ENCODE measurements at places on chromosomes 7 and 10. TPM values are rescaled to one million over a fixed set of nuclear protein-coding genes. Genes with fewer than 3 reads are reported as not detected.

GRCh38 chr7:43758822-43759683 is 573 bp downstream of the BLVRA start:
- no peak for DNase-seq
- H3K27ac ChIP-seq = no peak overlapping the region
- H3K4me3 ChIP-seq = peak overlapping the region; percentile 92
- no peaks in the 10 kb centered on the region for H3K36me3 ChIP-seq

DNA sequence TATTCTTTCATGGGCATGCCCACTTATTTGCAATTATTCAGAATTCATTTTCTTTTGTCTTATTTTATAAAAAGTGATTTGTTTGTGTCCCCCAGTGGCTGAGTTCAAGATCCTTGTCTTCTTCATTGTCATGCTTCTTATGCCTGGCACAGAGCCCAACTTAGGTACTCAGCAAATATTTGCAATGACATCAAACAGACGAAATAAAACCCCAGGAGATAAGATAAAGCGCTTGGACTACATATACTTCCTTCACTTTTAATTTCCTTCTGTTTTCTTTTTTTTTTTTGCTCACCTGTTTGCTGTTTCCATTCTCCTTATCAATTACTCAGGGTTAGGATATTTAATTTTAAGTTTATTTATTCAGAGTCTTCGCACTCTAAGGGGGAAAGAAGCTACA is 225.0 kb downstream of the SDHAF3 start:
- H3K4me3 ChIP-seq = no peak overlapping the region
- H3K27ac ChIP-seq = no peak overlapping the region
- no peaks in the 10 kb centered on the region for H3K36me3 ChIP-seq
- H3K4me1 ChIP-seq = no peaks in the 10 kb centered on the region
- no peaks in the 10 kb centered on the region for H3K27me3 ChIP-seq

Gene CPEB3
- 1.9 TPM for total RNA-seq

Gene SPAM1
- not detected for total RNA-seq

DNA sequence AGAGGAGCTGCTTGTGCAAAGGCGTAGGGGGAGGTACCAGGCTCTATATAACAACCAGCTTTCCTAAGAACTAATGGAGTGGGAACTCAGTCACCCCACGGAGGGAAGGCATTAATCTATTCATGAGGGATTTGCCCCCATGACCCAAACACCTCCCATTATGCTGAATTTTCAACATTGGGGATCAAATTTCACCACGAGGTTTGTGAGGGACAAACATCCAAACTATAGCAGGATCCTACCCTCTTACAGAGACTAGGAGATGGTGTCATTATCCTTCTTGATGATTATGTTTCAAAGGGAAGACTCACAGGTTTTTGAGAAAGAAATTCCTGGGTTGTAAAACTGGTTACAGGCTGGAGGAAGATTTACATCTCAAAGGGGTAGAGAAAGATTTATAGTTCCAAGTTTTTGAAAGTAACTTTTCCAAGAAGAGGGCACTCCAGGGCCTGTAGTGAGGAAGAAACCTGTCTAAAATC is 295.0 kb upstream of the DKK1 start:
- DNase-seq = no peak
- H3K27me3 ChIP-seq = no peaks in the 10 kb centered on the region
- H3K27ac ChIP-seq = no peak overlapping the region
- H3K4me1 ChIP-seq = peaks cover 2% of the 10 kb centered on the region
- H3K4me3 ChIP-seq = no peak overlapping the region

- H3K36me3 ChIP-seq = no peaks in the 10 kb centered on the region
- DNase-seq = no peak
- no peak overlapping the region for H3K4me3 ChIP-seq
- no peak overlapping the region for H3K27ac ChIP-seq
- no peaks in the 10 kb centered on the region for H3K4me1 ChIP-seq
These were observed 75.9 kb upstream of the SCIN start for GRCh38 chr7:12494687-12495024.

Gene ELAPOR2
- total RNA-seq = 32.9 TPM

Gene TLX1
- not detected for total RNA-seq

GRCh38 chr10:422675-423074 is 266.8 kb downstream of the DIP2C start:
- no peak overlapping the region for H3K4me3 ChIP-seq
- no peak for DNase-seq
- no peaks in the 10 kb centered on the region for H3K4me1 ChIP-seq
- no peak overlapping the region for H3K27ac ChIP-seq
- H3K36me3 ChIP-seq = no peaks in the 10 kb centered on the region
- no peaks in the 10 kb centered on the region for H3K27me3 ChIP-seq

DNA sequence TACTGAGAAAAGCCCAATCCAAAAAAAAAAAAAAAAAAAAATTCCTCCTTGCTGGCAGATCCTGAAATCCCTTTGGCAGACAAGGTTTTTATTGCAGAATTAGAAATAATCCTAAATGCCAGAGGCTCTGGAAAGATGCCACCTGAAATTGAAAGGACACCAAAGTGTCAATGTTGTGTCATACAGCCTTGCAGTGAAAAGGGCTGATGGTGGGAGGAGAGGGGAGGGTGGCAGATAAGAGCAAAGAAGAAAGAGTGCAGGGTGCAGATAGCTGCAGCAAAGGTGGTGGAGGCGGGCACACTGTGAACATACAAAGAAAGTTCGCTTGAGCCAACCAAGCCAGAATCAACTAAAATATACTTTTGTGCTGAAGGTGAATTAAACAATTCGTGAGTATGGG is 8.2 kb upstream of the OPTN start:
- no peak overlapping the region for H3K4me3 ChIP-seq
- H3K36me3 ChIP-seq = no peaks in the 10 kb centered on the region
- no peak overlapping the region for H3K27ac ChIP-seq

DNA sequence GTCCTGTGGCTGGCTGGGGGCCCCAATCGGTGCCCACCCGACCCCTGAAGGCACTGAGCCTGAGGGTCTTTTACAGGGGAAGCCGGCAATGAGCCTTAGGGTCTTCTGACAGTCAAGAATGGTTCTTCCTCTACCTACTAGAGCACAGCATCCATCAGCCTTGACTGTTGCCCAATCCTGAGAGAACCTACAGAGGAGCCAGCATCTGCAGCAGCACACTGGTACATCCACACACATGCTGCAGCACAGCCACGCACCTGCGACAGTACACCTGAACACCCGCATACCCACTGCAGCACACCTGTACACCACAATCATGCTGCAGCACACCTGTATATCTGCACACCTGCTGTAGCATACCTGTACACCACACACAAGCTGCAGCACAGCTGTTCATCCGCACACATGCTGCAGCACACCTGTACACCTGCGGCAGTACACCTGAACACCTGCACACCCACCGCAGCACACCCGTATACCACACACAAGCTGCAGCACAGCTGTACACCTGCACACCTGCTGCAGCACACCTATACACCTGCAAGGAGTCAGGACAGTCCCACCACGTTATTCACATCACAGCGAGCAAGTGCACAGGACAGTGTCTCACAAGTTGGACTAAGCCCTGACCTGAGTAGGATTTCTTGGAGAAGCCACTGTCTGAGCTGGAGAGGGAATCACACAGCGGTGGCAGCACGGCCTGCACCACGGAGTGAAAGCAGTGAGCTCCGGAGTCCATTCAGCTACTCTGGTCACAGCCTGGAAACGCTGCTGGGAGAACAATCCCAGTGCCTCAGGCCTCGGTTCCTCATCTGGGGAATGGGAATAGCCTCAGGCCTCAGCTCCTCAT is 56.4 kb downstream of the VIPR2 start:
- no peak overlapping the region for H3K27ac ChIP-seq
- no peak for DNase-seq
- no peaks in the 10 kb centered on the region for H3K27me3 ChIP-seq
- no peak overlapping the region for H3K4me3 ChIP-seq
- H3K4me1 ChIP-seq = no peaks in the 10 kb centered on the region

- H3K27ac ChIP-seq = no peak overlapping the region
- no peaks in the 10 kb centered on the region for H3K27me3 ChIP-seq
- H3K36me3 ChIP-seq = no peaks in the 10 kb centered on the region
- H3K4me3 ChIP-seq = no peak overlapping the region
These were observed 213.6 kb upstream of the INHBA start for GRCh38 chr7:41916450-41916927.

Gene HABP2
- total RNA-seq = not detected

GRCh38 chr10:118800920-118801319 is 46.1 kb upstream of the CACUL1 start:
- no peaks in the 10 kb centered on the region for H3K36me3 ChIP-seq
- no peak overlapping the region for H3K4me3 ChIP-seq
- no peaks in the 10 kb centered on the region for H3K4me1 ChIP-seq
- H3K27ac ChIP-seq = no peak overlapping the region
- no peaks in the 10 kb centered on the region for H3K27me3 ChIP-seq
- DNase-seq = no peak

DNA sequence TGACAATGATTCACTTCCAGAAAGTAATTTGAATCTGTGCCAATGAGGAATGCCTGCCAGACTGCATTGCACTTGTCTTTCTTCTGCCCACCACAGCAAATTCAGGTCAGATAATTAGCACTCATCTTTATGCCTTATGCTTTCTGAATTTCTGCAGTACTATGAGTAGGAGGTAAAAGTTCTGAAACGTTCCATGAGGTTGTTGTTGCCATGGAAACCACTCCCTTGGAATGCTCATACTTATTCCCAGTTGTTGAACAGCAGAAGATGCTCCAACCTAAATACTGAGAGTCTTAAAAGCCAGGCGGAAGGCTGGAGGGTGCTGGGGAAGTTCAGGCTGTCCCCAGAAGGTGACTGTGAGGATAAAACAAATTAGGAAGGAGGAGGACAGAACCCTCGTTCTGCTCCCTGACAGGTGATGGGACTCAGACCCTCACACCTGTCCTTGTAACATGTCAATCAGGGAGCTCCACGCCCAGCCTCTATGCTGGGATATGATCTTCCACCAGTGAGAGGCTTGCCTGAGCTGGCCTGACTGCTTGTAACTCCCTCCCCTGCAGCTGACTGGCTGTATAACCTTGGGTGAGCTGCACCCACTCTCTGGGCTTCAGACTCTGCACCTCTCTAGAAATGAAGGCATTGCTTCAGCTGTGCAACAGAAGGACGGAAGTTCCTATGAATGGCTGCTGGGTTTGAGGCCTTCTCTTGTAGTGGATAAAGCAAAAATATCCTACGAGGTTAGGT is 554.3 kb upstream of the MGMT start:
- H3K27ac ChIP-seq = no peak overlapping the region
- no peaks in the 10 kb centered on the region for H3K27me3 ChIP-seq
- no peaks in the 10 kb centered on the region for H3K36me3 ChIP-seq
- H3K4me1 ChIP-seq = no peaks in the 10 kb centered on the region
- no peak overlapping the region for H3K4me3 ChIP-seq

Gene GJD4
- not detected for total RNA-seq

GRCh38 chr7:19677180-19677579 is 31.7 kb downstream of the POLR1F start:
- H3K27ac ChIP-seq = no peak overlapping the region
- no peaks in the 10 kb centered on the region for H3K4me1 ChIP-seq
- no peak for DNase-seq
- no peaks in the 10 kb centered on the region for H3K27me3 ChIP-seq
- no peak overlapping the region for H3K4me3 ChIP-seq

DNA sequence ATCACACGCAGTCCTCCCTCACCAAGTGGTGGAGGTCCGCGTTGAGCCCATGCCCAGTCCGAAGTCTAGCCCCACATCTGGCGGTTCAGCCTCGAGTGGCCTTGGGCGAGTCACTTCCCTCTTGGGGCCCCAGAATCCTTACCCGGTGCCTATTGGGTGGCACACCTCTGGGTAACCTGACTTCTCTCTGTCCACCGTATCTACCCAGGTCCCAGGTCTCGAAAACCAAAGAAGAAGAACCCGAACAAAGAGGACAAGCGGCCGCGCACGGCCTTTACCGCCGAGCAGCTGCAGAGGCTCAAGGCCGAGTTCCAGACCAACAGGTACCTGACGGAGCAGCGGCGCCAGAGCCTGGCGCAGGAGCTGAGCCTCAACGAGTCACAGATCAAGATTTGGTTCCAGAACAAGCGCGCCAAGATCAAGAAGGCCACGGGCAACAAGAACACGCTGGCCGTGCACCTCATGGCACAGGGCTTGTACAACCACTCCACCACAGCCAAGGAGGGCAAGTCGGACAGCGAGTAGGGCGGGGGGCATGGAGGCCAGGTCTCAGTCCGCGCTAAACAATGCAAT is 4.3 kb downstream of the EN2 start:
- H3K36me3 ChIP-seq = no peaks in the 10 kb centered on the region
- H3K27ac ChIP-seq = no peak overlapping the region
- H3K4me3 ChIP-seq = no peak overlapping the region

- DNase-seq = no peak
- no peak overlapping the region for H3K4me3 ChIP-seq
- H3K4me1 ChIP-seq = no peaks in the 10 kb centered on the region
- H3K36me3 ChIP-seq = no peaks in the 10 kb centered on the region
- no peaks in the 10 kb centered on the region for H3K27me3 ChIP-seq
- H3K27ac ChIP-seq = no peak overlapping the region
These were observed 173.9 kb downstream of the ZNF438 start for GRCh38 chr10:30857803-30858202.

DNA sequence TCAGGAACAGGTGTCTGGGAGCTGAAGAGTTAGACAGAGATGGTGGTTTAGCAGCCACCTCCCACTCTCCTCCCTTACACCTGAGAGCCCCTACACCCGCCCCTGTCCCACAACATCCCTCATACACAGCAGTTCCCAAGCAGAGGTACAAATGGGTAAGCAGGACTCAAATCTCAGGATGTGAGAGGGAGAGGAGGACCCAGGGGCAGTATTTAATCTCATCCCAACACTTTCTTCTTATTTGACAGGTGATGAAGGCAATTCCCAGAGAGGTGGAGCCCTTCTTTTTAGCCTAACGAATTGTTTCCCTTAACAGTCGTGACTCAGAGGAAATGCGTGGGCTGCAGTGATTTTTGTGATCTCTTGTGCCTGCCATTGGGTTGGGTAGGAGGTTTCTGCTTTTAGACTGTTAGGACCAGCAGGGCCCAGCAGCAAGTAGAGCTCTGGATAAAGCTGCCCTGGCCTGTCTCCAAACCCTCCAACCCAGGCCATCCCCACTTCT is 191.3 kb downstream of the HECW1 start:
- H3K36me3 ChIP-seq = no peaks in the 10 kb centered on the region
- H3K27ac ChIP-seq = no peak overlapping the region
- no peaks in the 10 kb centered on the region for H3K27me3 ChIP-seq
- DNase-seq = no peak
- H3K4me3 ChIP-seq = no peak overlapping the region

DNA sequence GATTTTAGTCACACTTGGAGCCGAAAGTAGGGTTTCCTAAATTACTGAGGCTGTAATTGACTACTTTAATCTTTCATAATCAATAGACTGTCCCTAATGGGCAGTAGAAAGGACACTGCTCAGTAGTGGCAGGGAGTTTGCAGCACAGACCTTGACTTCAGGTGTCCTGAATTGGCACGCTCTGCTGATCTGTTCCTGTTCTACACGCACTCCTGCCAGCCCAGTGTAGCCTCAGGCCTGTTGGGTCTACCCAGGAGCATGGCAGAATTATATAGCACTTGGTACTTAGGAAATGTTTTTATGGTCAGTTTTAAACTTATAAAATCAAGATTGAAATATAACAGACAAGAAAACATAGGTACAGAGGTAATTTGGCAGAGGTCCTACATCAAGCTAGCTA is 9.0 kb downstream of the EIF4H start:
- no peaks in the 10 kb centered on the region for H3K27me3 ChIP-seq
- no peak overlapping the region for H3K27ac ChIP-seq
- H3K4me3 ChIP-seq = no peak overlapping the region
- peaks cover 3% of the 10 kb centered on the region for H3K4me1 ChIP-seq
- DNase-seq = no peak
- H3K36me3 ChIP-seq = peaks cover 6% of the 10 kb centered on the region

Gene ADRB1
- total RNA-seq = 0.17 TPM

Gene AKR1E2
- 3.5 TPM for total RNA-seq

Gene CDH23
- 1.9 TPM for total RNA-seq

Gene PROSER2
- 13.7 TPM for total RNA-seq

Gene FBXW4
- 32.8 TPM for total RNA-seq

Gene CFAP43
- total RNA-seq = 0.23 TPM
